T1000 (cell line): ENCODE measurements at places on chromosomes 11 and 22.
A peak's percentile ranks its signal among the peaks of the same experiment; 100 is the strongest.

DNA sequence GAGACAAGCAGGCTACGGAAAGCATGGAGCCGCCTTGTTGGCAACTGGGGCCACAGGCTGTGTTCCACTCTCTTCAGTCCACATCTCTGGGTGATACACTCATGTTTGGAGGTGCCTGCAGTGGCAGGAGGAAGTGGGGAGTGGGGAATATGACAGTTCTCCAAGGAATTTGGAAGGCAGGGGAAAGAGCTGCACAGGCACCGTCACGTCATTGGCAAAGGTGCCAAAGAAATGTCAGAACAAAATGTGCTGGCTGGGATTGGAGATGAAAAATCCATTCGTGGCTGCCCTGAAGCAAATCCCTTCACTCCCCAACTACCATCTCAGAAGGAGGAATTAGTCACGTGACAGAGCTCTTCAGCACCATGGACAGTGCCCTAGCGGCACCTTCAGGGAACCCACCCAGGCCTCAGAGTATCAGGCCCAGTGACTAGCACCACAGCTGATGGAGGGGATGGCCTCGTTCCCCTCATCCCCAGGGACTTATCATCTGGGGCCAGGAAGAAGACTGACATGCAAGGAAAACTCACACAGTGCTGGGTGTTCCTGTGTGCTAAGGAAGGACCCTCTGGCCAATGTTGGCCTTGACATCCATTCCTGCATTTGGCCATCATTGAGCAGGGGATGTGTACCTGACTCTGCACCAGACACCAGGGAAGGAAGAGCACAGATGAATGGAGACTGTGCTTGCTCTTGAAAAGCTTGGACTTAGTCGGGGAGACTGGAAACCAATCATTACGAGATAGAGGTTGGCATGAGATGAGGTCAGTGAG lies 48.5 kb upstream of the PRDM11 start:
- DNase-seq: no peak

- DNase-seq: no peak
Measured at GRCh38 chr11:46991391-46991790, 54.8 kb downstream of the CSTPP1 start.

DNA sequence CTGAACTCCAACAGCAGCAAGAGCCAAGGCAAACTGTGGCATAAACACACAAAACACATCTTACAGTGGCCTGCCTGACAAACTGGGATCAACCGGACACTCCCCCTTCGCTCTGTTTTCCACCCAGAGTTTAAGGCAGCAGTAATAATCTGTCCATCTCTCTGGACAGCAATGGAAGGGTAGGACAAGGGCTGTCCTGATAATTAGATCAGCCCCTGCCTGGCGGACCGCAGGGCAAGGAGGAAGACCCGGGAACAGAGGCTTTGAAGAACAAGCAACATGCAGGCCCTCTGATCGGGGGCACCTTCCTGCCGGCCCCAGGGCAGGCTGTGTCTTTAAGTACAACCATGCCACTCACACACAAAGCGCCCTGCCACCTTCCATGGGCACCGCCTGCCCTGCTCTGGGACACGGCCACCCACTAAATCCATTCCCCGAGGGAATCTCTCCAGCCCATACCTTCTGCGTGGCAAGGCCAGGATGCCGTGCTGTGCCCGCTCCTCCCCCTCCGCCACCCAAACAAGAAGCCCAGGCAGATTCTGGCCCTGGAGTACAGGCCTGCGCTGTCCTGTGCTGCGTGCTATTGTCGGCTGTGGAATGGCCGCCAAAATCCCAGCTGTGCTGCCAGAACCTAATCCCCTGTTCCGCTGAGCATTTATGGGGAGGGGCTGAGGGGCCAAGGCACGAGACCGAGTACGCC lies 38.8 kb downstream of the NUMA1 start:
- DNase-seq: peak; percentile 48

DNA sequence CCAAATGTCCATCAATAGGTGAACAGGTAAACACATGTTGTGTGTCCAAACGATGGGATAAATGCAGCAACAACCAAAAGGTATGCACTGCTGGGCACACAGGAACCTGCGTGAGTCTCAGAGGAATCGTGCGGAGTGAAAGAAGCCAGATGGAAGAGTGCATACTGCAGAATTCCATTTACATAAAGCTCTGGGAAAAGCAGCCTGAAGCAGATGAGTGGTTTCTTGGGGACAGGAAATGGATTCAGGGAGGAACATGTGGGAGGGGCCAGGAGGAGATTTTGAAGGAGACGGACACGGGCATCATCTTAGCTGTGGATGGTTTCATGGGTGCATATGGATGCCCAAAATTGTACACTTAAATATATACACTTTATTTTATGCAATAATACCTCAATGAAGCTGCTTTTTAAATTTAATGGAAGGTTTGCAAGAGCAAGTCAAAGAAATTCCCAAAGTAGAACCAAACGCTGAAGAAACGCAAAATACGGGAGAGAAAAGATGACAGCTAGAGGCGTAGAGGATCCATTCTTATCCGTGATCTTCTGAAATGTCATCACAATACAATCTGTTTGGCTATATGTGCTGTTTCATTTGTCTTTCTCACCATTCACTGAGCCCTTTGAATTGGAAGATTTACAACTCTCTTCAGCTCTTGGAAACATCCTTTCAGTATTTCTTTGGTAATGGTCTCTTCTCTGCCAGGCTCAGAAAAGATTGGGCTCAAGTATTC lies 24.5 kb downstream of the ST14 start:
- DNase-seq: no peak

- no peak for DNase-seq
Measured at GRCh38 chr11:70522593-70523311, 124.4 kb downstream of the CTTN start.

DNA sequence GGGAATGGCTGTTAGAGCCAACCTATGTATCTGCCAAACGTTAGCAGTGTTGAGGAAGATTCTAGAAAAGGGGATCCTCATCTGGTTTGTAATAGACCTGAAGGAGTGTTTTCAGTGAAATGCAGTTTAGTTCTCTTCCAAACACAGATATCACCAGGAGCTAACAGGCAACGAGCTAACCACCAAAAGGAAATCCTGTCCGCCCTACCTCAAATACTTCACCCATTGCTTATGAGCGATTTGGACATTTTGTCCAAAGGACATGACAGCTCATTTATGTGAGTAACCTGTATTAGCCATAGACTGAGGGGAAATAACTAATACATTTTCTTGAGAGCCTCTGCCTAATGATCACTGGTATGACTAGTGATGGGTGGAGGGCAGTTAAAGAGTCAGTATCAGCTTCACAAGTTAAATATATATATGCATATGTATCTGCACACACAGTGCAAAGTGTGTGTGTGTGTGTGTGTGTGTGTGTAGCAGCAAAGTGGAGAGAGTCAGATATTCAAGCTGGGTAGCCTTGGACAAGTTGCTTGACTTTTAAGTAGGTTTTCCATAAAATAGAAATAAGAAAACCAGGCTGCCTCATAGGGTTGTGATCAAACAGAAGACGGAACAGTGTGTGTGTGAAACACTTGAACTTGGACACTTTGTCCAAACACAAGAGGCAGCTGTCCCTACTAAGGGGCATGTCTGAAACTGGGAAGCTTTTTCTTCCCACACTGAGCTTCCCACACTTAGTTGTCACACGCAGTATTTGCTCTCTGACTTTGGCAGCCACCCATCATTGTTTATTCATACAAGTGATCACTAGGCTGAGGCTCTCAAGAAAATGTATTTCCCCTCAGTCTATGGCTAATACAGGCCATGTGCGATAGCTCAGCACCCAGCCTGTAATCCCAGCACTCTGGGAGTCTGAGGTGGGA lies 940 bp upstream of the C11orf91 start:
- DNase-seq: no peak

GRCh38 chr11:114197799-114198500 lies 98.2 kb upstream of the NNMT start:
- DNase-seq: no peak

DNA sequence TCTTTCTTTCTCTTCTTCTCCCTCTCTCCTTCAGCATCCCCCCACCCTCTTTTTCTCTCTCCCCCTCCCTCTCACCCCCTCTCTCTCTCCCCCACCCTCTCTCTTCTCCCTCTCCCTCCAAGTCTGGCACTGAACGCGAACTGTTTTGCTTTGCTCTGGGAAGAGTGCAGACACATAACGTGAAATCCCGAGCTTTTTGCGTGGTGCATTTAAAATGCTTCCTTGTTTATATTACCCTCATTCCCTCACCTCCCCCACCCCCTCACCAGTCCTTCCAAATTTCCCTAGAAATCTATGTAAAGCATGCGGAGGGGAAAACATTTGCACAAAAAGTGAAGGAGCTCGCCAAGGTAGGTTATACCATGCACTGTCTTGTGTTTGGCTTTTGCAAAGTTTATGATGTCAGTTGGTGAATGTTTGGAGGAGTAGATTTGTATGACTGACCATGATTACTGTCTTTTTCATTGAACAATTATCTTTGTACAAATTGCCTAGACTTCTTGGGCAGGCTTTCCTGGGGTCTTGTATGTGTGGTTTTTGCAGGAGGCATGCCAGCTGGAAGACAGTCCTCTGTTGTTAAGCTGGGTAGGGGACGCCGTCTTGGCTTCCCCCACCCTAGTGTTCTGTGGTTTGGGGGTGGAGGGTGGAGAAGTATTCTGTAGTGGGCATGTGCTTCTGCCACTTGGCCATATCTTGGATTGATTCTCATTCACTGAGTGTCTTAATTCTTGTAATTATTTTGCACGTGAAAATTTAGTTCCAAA lies 123.7 kb upstream of the HSD17B12 start:
- no peak for DNase-seq

DNA sequence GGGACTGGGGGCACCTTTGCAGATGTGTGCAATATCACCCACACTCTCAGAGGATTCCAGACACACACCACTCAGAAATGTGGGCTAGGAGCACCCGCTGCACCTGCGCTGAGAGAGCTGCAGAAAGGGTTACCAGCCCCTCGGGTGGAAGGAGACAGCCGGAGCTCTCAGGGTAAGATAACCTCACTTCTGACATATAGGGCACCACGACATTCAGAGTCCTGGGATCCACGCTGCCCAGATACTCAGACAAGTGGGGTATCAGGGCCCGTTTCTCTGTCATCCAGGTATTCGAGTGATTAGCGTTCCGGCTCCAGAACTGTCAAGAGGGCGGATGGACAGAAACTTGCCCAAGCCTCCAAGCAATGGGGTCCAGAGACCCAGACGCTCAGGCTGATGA lies 6.2 kb upstream of the SYT8 start:
- DNase-seq: no peak

- no peak for DNase-seq
Measured at GRCh38 chr11:9604134-9604533, 30.7 kb downstream of the WEE1 start.

GRCh38 chr22:39638958-39639357 lies 68.4 kb downstream of the CACNA1I start:
- no peak for DNase-seq

DNA sequence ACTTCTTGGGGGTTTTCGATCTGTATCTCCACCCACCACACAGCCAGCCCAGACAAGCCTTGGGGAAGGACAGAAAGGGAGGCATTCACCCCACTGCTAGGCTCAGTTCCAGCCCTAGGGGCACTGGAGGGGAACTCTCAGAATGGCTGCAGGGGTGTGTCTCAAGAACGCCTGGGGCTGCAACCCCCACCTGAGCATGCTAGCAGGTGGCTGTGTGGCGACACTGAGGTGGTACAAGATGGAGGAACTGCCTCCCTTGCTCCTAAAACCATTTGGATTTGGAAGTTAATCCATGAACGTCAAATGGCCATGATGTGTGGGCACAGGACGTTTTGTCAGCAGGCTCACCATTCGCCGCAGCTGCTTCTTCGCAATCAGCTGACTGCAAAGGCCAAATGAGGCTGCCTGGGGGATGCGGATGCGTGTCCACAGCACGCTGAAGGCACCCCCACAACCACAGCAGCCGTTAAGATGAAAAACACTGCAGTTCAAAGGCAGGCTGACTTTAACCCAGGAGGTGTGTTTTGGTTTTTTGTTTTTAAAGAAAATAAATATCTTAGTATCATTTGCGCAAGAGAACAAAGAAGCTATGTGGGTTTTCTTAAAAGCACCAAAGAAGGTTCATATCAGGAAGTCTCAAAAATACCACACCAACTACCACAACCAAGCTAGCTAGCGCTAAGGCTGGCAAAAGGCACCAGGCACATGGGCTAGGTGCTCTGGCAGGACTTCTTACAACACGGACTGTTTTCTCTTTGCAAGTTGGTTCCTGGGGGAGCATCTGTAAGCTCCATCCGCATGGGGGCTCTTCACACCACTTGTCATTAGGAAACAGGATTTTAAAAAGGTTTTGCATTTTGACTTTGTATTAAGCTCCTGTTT lies 22.2 kb upstream of the NAP1L4 start:
- no peak for DNase-seq

DNA sequence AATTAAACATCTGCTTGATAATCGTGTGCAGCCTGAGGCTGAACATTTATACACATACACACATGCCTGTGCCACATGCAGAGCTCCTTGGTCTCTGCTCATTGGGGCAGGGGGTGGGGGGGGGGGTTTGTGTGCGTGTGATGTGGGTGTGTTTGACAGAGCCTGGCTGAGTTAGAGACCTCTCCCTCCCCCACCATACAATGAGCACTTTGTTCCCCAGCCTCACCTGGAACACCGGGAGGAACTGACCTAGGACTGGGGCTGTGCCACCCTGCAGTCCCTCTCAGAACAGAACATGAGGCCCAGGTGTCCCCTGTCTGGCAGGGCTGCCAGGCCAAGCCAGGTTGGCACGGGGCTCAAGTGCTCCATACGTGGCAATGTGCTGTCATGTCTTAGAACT lies 96.6 kb downstream of the TP53I11 start:
- DNase-seq: no peak

GRCh38 chr11:31807799-31808667 lies 3.1 kb downstream of the PAX6 start:
- DNase-seq: no peak

DNA sequence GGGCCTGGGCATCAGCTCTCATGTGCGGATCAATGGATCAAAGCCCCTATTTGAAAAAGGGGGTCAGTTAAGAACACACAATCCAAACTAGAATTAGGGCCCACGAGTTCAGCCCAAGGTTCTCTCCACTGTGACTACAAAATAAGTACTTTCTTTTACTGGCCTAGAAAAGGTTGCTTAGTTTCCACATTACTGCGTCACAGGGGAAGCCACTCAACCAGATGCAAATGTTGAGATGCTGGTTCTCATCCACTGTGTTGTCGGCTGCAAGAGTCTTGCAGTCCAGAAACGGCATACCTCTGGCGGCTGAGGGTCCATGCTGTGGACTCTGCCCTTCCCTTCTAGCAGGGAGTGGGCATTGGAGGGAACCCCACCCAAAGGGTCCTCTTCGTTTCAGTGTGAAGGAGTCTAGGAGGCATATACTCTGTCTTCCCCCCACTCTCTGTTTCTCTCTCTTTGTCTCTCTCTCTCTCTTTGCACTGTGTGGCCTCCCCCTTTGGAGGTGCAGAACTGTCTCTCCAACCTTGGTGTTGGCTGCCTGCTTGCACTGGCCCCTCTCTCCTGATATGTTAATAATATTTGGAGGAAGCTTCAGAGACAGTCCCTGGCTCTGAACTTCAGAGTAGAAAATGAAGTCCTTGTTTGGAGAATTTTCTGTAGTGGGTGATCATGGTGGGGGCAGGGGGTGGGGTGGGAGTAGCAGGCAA lies 99.0 kb upstream of the NNMT start:
- DNase-seq: no peak

DNA sequence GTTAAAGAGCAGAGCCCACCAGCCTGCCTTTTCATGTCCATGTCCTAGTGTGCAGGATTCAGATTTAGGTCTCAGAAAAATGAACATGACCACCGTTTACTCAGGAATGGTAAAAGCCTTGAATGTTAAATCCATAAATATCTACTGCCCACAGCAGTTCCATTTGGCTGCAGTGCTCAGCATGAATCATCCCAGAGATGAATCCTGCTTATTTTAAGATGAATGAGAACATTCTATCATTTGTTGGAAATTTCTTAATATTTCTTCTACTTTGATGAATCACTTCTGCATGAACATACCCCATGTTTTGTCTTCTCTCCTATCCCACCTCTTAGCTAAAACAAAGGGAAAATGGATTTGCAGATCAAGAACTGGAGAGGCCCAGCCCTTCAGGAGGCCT lies 47.5 kb upstream of the AQP11 start:
- no peak for DNase-seq
